Progenitor cell of endocrine pancreas (in vitro differentiated cells): ENCODE measurements at places on chromosomes 6 and 20.

DNA sequence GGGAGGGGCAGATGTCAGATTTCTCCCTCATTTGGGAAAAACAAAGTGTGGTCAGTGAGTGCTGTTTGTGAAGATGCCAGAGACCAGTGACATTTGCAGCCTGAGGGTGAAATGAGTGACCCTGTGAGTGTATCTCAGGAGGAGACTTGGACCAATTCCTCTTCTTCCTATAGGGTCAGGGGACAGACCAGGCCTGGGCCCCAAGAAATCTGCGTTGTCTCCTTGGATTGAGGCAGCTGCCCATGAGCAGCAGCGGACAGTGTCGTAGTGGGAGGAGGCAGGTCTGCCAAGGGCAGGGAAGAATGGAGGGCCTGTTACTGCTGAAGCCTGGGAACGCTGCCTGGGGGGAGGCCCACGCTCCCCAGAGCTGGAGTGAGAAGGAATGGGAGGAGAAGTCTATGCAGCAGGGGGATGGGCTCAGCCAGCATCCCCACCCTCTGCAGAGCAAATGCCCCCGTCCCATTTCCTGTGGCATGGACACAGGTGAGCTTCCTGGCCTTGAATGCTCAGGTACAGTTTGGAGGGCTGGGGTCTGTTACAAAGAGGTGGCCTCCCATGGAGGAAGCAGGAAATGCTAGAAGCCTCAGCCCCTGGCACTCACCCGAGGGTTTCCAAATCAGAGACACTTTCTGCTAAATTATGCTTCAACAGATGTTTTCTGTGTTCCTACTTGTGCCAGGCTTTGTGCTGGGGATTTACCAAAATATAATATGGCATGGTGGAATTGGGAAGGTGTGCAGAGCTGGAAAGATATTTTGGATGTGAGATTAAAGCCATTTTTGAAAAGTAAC lies 29.8 kb downstream of the DAAM2 start:
- DNase-seq, result no peak

GRCh38 chr6:3165631-3166534 lies 8.5 kb upstream of the TUBB2A start:
- DNase-seq, result no peak

DNA sequence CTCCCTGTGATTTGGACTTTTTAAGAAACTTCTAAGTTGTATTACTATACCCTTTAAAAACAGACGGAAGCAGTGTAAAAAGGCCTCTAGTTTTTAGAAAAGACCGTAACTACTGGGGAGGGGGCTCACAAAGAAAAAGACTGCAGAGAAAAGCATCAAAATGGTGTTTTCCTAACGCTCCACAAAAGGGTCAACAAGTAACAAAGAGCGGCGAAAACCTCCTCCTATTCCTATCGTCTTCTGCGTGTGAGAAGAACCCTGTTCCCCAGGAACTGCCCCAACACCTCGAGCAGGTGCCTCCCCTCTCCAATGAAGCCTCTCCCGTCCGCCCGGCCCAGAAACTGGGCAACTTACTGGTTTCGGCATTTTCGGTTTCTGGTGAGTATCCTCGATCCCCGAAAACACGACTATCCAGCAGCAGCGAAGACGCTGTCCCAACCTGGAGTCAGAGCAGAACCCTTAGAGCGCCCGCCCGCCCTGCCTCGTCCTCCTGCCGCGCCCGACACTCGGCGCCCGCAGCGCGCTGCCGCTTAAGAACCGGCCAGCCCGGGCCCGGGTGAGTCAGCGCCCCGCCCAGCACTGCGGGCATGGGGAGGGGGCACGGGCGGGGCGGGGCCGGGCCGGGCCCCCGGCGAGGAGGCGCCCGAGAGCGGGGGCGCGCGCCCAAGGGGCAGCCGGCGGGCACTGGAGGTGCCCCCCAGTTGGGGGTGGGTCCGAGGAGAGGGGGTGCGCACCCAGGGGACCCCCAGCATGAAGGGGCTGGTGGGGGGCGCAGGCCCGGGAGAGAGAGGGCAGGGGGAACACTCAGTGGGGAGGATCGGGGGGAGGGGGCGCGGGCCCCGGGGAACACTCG lies 1.2 kb downstream of the EZR start:
- DNase-seq, result peak; percentile 75

GRCh38 chr20:8953300-8953699 lies 115.6 kb upstream of the PLCB4 start:
- DNase-seq, result no peak

GRCh38 chr20:54938707-54939106 lies 463.3 kb downstream of the DOK5 start:
- no peak for DNase-seq

GRCh38 chr20:35630636-35631035 lies 15.0 kb downstream of the SPAG4 start:
- no peak for DNase-seq

- DNase-seq, result no peak
Observed at GRCh38 chr20:25277051-25277801, 29.3 kb downstream of the PYGB start.

DNA sequence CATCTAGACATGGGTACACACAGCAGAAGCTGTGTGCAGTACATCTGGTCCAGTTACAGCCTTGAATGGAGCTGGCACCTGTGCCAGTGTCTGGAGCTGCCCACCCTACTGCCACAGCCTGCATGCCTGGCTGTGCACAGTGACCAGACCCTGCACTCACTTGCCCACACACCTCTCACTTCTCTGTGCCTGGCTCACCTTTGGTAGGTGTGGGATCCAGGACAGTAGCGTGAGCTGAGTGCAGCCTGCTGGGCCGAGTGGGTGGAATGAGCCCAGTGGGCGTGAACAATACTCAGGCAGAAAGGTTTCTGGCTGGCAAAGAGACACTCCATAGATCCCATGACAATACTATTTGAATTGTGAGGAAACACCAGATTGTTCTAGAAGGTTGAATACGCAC lies 839.5 kb upstream of the FLRT3 start:
- no peak for DNase-seq

- no peak for DNase-seq
Observed at GRCh38 chr6:1499777-1500176, 109.9 kb upstream of the FOXC1 start.

GRCh38 chr6:139858429-139858828 lies 484.0 kb upstream of the CITED2 start:
- no peak for DNase-seq

DNA sequence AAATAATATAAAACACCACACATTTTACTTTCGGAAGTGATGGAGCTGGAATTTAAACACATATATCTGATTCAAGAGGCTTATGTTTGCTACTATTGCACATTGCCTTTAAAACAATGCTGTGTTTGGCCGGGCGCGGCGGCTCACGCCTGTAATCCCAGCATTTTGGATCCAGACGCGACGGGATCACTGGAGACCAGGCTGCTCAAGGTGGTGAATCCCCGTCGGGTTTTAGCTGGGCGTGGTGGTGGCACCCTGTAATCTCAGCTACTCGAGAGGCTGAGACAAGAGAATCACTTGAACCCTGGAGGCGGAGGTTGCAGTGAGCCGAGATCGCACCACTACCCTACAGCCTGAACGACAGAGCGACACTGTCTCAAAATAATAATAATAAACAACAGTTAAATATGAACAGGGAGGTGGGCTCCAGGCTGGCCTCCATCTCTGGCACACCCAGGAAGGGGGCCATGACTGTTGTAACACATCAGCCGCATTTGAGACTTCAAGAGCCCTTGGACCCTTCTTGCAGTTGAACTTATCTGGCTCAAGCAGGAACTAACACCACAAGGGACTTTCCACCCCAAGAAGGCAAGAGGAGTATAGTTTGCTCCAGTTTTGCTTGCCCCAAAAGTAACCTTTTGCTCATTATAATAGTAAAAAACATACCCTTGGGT lies 127.1 kb upstream of the ZNF184 start:
- no peak for DNase-seq

- DNase-seq, result no peak
Observed at GRCh38 chr6:19452495-19452894, 384.7 kb upstream of the ID4 start.

- peak; percentile 16 for DNase-seq
Observed at GRCh38 chr6:51753635-51754034, 333.8 kb downstream of the PKHD1 start.

DNA sequence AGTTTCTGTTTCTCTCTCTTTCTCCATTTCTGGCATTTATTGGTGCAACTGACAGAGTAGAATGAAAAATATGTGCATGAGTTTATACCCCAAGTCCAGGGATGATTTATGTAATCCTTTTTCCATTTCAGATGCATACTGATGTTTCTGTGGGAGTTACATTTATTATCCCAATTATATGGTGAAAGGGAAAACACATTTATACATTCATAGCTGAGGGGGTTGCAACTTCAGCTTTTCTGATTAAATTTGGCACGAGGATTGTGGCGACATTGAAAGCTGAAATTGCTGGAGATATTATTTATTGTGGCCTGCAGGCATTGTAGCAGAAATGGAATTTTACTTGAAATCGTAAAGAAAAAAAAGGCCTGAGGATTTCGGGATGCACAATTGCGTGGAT lies 31.5 kb upstream of the FNDC1 start:
- no peak for DNase-seq

DNA sequence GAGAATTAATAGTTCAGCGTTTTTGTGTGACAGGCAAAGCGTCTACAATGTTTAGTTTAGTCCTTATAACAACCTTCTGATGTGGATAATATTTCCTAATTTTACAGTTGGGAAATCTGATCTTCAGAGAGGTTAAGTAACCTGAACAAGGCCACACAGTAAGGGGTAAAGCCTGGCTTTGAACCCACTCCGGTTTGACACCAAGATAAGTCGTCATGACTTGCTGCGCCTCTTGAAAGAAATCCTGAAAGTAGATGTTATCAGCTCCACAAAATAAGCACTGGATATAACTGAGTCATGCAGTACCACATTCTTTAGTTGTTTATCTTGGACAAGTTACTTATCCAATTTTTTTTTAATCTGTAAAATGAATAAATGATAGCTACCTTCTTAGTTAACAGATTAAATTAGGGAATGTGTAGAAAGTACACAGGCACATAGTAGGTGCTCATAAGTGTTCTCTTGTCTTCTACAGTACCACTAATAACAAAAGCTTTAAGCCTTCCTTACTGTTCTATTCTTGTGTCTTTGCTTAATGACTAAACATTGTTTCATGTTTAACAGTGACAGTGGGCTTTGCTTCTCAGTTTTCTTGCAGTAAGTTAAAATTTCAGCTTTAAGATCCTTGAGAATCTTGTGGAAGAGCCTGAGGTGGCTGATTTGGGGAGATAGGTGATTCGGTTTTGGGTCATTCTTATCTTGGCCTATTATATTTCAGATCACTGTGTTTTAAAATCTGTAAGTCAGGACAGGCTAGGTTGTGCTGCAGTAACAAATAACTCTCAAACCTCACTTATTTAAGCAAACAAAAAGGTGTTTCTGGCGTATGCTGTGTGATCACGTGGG lies 2.1 kb downstream of the HIVEP1 start:
- DNase-seq, result no peak

- no peak for DNase-seq
Observed at GRCh38 chr6:25547797-25548196, 104.2 kb upstream of the SCGN start.

DNA sequence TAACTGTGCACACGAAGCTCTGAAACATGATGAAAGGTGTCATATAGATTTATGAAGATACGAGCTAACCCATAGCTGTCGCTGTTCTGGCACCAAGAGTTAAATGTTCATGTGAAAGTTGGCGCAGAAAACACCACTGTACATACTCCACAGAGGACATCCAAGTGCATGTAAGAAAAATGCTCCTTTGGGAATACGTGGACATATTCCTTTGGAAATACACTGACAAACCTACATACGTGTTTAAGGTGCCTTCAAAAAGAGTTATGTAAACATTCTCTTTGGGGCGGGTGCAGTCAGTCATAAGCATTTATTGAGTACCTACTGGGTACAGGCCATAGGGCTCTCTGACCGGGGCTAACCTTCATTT lies 723 bp upstream of the ARID1B start:
- no peak for DNase-seq

DNA sequence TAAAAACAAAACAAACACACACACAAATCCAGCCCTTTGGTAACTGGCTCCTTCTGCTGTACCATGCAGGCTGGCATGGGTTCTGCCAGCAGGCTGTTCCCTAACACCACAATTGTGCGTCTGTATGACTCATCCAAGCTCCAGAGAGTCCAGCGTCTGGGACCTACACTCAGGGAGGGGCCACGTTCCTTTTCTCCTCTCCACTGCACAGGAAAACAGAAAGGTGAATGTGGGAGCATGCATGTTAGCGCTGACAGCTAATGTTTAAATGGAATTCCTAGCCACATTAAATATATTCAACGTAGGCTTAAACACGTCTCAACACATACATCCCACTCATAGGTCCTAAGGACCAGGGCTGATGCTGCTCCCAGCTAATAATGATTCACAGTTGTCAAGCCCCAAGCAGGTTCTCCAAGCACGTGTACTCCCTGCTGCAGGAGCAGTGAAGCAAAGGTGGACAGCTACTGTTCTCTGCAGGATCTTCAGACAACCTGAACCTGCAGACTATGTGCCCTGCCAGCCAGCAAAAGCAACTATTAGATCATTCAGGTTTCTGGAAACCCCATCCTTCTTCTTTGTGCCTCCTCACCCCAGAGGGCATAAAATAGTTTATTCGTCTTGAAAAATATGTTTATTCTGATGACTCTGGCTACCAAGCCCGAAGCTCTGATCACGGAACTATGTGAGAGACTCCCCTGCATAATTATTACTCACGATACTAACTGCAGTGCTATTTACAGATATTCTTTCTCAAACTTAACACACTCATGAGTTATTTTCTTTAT lies 20.9 kb downstream of the MAP1LC3A start:
- no peak for DNase-seq

GRCh38 chr6:113530769-113531168 lies 326.4 kb upstream of the MARCKS start:
- no peak for DNase-seq

DNA sequence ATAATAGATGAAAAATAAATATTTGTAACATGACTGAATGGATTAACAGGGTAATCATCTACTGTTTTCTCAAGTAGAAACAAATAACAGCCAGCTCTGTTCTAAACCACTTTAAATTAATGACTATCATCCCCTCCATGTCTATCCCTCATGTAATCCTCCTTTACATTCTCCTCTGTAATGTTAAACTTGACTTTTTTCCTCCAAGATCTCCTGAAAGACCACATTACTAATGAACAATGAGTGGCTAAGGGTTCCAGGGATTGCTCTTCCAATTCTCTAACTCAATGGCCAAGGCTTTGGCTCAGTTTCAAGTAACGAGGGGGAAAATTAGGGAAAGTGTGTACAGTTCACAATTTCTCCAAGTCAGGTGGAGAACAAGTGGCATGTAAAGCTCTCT lies 37.6 kb upstream of the FBXL4 start:
- no peak for DNase-seq

DNA sequence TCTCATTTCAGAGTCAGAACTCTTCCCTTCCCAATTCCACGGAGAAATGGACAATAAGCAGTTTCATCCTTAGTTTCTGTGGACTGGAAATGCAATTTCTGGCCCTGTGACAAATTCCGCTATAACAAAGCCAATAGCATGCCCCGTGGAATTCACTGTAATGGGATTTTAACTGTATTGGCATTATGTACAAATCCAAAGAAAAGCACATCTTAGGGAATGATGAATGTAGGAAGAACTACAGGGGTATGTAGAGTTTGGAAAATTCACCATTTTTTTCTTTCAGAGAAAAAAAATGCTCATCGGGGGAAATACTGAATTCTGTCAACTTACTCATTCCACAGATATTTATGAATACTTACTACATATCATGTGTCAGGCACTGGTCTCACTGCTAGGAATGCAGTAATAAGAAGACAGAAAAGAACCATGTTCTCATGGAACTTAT lies 43.5 kb downstream of the KIF6 start:
- no peak for DNase-seq
